ENCODE measurements at places on chromosomes 6 and 20.

- DNase-seq = no peak
These were observed 31.0 kb upstream of the PRL start for GRCh38 chr6:22327881-22328280.

DNA sequence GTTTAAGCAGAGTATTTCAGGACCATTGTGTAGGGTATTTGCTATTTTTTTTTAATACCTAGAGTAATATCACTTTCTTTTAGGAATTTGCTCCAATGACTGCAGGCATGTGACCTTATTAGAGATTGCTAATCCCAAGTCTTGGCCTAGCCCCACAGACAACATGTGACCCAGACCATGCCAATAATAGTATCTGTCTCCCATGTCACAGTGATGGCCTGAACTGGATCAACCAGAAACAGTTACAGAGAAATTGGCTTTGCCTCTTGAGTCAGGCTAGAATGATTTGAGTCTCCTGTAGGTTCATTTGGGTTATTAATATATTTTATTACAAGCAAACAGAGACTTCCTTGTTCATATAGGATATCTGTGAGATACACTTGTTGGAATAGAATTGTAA is 116.8 kb downstream of the DNAH8 start:
- DNase-seq = no peak

DNA sequence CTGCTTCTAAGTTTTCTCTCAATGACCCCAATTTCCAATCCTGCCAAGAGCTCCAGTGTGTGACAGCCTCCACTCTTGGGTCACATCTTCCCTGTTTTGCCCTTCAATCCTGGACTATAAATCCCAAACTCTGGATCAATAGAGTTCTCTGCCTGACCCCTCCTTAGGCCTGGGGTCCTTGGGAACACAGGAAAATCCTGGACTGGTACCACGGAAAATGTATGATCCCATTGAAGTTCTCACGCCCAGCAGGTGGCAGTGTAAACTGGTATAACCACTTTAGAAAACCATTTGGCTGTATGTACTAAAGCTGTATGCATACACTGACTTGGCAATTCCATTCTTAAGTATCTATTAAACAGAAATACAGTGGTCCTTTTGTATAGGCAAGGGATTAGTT is 98.0 kb downstream of the SNAP25 start:
- no peak for DNase-seq

- DNase-seq = no peak
These were observed 45.0 kb upstream of the ENPP5 start for GRCh38 chr6:46215777-46216176.

- no peak for DNase-seq
These were observed 59.1 kb upstream of the PRDM1 start for GRCh38 chr6:106026748-106027715.

DNA sequence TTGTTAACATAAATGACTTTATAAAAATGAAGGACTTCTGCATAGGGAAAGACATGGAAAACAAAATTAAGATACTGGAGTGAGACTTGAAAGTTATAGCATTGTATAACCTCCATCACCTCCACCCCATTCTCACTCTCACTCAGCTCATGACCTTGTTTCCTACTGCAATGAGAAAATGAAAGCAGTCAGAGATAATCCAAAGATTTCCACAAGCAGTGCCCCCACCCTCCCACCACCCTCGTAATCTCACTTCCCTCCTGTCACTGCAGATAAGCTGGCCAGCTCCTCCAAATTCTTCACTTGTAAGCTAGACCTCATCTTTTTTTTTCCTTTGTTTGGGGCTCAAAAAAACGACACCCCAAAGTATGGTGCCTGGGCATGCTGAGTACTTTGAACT is 52.9 kb upstream of the PROKR2 start:
- DNase-seq = no peak

- no peak for DNase-seq
These were observed 386.4 kb upstream of the MMS22L start for GRCh38 chr6:97669191-97670031.

DNA sequence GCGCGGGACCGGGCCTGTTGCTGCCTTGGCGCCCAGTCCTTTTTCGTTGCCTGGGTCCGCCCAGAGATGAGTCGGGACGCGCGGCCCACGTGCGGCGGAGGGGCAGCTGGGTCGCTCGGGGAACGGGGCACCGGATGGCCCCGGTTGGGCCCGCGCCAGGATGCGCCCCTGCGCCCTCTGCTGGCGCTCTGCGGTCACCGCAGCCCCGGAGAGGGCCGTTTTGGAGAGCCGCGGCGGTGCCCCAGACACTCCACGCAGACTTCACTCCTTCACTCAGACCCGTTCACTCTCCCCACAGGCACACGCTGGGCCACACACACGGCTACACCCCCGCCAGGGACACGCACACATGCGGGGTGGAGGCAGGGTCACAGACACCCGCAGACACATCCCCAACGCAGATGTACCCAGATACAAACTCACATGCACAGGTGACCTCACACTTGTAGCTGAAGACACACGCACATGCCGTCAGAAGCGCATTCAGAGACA is 38.8 kb downstream of the SRC start:
- DNase-seq = peak; percentile 65

- no peak for DNase-seq
These were observed 99.6 kb downstream of the PREX1 start for GRCh38 chr20:48728042-48728825.

GRCh38 chr6:38281126-38281525 is 358.6 kb downstream of the BTBD9 start:
- no peak for DNase-seq

- no peak for DNase-seq
These were observed 11.4 kb upstream of the LTA start for GRCh38 chr6:31560697-31561058.

DNA sequence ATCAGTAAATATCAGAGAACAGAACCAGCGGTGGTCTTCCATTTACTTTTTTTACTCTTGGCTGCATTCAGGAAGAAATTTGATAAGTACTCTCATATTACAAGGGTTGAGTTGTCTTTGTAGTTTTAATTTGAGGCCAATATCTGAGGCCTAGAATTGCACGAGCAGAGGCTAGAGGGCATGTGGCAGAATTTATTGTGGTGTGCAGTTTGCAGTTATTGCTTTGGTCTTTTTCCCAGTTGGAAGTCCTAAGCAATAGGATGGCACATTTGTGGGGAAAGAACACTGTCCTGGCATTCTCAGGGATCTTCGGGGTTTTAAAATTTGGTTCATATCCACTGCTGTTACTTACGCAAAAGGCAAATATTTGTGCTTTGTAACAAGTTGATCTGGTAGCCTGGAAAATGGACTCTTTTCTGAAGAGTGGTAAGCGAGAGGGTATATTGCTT is 66.0 kb downstream of the CTNNBL1 start:
- DNase-seq = no peak

DNA sequence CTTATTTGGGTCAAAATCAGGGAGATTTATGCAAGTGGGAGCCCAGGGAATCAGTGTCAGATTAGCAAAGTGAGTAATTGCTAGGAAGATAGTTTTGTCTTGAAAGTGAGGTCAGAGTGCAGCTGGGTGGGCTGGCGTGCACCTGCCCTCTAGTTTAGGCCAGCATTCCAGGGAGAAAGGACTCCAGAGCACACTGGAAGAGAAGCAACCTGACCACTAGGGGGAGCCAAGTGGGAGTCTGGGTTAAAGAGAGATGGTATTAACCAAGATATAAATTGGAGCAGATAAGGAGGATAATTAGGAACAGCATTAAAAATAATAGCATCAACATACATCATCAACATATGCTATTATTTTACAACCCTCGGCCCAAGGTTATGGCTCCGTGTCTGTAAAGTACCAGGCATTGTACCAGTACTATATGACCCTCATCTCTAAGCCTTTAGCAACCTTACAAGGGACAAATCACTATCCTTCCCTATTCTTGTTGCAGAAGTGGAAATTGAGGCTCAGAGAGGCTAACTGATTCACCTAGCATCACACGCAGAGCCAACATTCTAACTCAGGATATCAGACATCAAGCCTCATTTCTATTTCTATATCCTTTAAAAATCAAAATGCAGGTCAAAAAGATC is 57.8 kb downstream of the SLC2A10 start:
- no peak for DNase-seq

DNA sequence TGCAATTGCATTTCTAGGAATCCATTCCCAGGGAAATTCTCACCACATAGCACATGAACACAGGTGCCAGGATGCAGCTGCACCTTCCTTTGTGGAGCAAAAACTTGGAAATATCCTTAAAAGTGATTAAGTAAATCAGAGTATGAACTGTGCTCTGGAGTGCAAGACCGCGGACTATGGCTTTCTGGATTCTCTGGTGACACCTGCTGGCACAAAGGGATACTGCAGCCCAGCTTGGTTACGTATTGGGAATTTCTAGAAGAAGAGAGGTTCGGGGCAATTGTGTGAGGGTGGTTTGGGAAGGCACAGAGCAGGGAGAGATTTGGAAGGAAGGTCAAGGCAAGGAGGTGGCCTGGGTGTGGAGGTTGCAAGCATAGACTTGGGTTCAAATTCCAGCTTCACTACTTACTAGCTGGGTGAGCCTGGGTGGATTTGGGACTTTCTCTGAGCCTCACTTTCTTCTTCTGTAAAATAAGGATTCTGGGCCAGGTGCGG is 15.9 kb upstream of the PEDS1 start:
- peak; percentile 70 for DNase-seq

- no peak for DNase-seq
These were observed 1.4 kb upstream of the MAN1A1 start for GRCh38 chr6:119350952-119351372.

- no peak for DNase-seq
These were observed 669 bp upstream of the TMEM30A start for GRCh38 chr6:75285283-75285639.

DNA sequence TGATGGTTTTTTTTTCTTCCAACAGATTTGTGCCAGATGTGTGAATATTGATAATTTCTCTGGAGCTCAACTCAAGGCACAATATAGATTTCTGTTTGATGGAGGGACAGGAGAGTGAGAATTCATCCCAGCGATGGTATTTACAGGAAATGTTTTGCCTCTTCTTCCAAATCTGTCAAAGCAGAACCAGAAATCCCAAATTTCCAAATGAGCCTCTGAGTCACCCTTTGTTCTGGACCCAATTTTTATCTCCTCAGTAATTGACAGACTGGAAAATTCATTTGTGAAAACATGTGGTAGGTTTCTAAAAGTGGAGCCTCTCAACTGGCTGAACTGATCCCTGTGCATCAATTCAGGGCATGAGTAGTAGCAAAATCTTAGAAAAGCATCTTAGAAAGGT is 223.2 kb upstream of the TSHZ2 start:
- DNase-seq = no peak
